ENCODE measurements at places on chromosomes 1 and 21.

DNA sequence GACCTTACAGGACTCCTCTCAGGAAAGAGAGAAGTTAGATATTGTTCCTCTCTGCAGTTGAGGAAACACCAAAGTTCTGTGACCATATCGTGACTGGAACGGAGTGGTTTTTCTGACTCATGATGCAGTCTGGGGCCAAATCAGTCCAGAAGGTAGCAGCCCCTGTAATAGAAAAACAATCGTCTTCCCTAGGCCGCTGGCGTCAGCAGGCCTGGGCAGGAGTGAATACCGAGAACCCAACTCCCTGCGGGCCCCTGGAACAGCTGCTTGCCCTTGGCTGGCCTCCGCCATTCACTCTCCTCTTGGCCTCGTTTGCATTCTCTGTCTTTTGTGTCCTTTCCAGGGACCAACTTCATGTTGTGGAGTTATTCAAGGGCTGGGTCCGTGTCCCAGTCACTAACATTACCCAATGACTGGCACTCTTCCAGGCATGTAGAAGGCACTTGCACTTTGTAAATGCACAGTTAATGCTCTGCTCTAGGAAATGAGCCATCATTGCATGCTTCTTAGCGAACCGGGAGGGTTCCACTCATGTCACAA is 10.9 kb upstream of the CD101 start:
- DNase-seq, result no peak

GRCh38 chr1:52955129-52955970 is 28.3 kb downstream of the SCP2 start:
- no peak for DNase-seq

DNA sequence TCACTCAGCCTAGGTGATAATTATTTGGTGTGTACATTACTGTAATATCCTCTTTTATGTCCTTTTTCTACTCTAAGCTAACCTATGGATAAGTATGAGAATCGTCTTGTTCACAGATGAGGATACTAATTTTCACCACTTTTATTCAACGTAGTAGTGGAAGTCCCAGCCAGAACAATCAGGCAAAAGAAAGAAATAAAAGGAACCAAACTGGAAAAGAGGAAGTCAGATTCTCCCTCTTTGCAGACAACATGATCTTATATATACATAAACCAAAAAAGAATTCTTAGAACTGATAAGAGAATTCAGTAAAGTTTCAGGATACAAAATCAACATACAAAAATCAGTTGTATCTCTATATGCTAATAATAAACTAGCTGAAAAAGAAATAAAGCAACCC is 12.6 kb upstream of the RGL1 start:
- DNase-seq, result no peak

- DNase-seq, result no peak
These were observed 4.9 kb upstream of the PODN start for GRCh38 chr1:53057127-53057526.

DNA sequence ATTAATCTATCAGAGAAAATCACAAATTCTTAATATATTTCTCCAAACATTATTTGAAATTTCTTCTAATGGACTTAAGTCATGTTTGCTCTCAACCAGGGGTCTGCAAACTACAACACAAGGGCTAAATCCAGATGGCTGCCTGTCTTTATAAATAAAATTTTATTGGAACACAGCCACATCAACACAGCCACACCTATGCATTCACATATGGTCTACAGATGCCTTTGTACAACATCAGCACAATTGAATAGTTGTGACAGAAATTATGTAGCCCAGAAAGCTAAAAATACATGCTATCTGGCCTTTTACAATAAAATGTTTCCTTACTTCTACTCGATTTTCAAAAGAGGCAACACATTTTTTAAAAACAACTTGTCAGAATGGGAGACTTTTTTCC is 103.9 kb downstream of the DPYD start:
- DNase-seq, result no peak

GRCh38 chr1:154459080-154459479 is 42.9 kb upstream of the TDRD10 start:
- no peak for DNase-seq

- DNase-seq, result no peak
These were observed 91.9 kb downstream of the HUNK start for GRCh38 chr21:31964692-31965091.

- no peak for DNase-seq
These were observed 18.8 kb downstream of the INKA2 start for GRCh38 chr1:111720274-111720976.

GRCh38 chr21:17757671-17758070 is 61.5 kb downstream of the C21orf91 start:
- no peak for DNase-seq

DNA sequence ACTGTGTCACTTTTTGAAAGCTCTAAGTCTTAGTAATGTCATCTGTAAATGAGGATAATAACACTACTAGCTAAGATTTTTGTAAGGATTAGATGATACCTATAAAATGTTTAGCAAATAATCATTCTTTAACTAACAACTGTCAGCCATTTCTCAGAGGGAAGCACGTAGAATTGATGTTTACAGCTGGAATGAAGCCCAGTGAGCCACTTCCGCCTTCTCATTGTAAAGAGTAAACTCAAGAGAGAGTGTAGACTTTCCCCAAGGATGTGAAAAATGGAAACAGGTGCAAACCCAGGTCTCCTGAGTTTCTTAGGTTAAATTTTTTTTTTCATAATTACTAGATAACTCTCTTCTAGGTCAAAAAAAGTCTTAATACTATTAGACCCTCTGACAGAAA is 4.9 kb downstream of the GREM2 start:
- DNase-seq, result no peak

- no peak for DNase-seq
These were observed 115.5 kb downstream of the KCNK2 start for GRCh38 chr1:215198021-215198420.

GRCh38 chr1:74160046-74160445 is 37.9 kb downstream of the LRRIQ3 start:
- DNase-seq, result no peak

- DNase-seq, result peak; percentile 40
These were observed 19.4 kb upstream of the KIF21B start for GRCh38 chr1:201042779-201043461.

- DNase-seq, result no peak
These were observed 180.0 kb upstream of the HMGB4 start for GRCh38 chr1:33683913-33684312.
